ENCODE measurements at places on chromosomes 3 and 15.

GRCh38 chr3:169298247-169298992 is 365.1 kb downstream of the MECOM start:
- no peak for DNase-seq

- DNase-seq, result no peak
These were observed 38.9 kb downstream of the PCSK6 start for GRCh38 chr15:101450403-101451265.

GRCh38 chr3:25376340-25376739 is 51.7 kb upstream of the RARB start:
- DNase-seq, result no peak

DNA sequence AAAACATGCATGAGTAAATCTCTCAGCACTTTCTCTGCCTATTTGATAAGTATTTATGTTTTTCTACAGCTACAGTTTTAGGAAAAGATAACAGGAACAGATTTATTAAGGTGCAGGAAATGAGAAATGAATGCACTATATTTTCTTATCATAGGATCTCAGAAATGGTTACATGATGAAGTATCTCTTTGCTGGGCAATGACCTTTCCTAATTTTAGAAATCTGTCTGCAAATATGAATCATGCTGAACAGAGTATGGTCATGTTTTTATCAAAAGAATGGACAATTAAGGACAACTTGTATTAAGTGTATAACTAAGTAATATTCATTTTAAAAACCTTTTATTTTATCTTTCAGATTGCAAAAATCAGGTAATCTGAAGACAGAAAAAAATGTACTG is 53.8 kb upstream of the SPPL2A start:
- DNase-seq, result no peak

DNA sequence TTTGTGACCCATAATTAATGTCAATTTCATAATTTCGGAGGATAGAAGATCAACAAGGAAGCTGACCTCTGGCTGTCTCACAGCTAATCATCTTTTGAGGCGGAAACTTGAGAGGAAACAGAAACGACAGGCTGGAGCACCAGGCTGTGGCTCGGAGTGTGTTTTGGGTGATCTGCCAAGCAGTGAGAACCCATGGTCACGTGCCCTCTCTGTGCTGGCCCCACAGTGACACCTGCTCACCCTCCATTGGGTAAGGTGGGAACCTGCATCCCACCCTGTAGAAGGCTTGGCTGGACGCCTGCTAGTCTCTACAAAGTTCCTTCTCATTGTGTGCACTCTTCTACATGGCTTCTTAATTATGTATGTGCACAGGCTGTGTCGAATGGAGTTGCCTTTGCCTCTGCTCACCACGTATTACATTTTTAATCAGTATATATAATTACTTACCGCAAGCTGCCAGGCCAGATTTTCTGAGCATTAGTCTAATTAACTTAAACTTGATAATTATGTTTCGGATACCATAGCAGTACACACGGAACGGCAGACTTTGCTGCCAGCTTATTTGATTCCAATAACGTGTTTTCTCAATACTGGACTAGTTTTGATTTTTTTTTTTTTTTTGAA is 719.4 kb upstream of the CFAP20DC start:
- no peak for DNase-seq

DNA sequence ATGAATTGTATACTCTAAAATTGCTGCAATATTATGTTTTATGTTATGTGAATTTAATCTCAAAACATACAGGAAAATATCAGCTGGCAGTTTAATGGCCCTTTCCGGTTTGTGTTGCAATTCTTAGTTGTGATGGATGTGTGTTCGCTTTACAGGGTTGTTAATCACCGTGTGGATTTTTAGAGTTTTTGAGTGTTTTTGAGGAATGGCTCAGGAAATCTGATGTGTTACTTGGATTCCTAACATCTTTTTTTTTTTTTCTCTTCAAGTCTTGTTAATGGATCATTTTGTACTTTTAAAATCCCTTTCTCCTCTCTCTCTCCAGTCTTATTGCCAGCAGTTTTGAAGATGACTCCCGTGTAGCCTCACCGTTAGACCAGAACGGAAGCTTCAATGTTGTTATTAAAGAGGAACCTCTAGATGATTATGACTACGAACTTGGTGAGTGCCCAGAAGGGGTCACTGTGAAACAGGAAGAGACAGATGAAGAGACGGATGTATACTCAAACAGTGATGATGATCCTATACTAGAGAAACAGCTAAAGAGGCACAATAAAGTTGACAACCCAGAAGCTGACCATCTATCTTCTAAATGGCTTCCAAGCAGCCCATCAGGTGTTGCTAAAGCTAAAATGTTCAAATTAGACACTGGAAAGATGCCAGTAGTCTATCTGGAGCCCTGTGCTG is 35.7 kb downstream of the MGA start:
- peak; percentile 71 for DNase-seq

DNA sequence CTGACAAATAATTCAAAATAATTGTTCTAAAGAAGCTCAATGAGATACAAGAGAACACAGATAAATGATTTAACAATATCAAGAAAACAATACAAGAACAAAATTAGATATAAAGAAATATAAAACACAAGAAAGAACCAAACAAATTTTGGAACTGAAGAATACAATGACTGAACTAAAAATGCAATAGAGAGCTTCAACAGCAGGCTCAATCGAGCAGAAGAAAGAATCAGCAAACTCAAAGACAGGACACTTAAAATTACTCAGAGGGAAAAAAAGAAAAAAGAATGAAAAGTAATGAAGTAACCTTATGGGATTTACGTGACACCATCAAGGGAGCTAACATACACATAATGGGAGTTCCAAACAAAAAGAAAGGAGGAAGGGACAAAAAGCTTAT is 32.1 kb downstream of the CCDC54 start:
- no peak for DNase-seq

- DNase-seq, result no peak
These were observed 10.6 kb downstream of the FBN1 start for GRCh38 chr15:48634893-48635292.

GRCh38 chr15:82100111-82100929 is 54.5 kb upstream of the MEX3B start:
- no peak for DNase-seq

- DNase-seq, result no peak
These were observed 16.9 kb downstream of the MME start for GRCh38 chr3:155097009-155097349.

DNA sequence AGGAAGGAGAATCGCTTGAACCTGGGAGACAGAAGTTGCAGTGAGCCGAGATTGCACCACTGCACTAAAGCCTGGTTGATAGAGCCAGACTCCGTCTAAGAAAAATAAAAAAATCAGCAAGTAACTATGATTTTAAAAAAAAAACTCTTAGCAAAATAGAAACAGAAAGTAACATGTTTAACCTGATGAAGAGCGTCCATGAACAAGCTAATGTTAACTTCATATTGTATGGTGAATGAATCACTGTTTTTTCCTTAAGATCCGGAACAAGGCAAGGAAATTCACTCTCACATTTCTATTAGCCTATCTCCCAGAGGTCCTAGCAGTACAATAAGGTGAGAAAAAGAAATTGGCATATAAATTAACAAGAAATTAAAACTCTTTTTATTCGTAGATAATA is 69.0 kb downstream of the RFX7 start:
- no peak for DNase-seq

- no peak for DNase-seq
These were observed 169.3 kb upstream of the TPM1 start for GRCh38 chr15:62873203-62873602.

- DNase-seq, result no peak
These were observed 88.2 kb upstream of the FLNB start for GRCh38 chr3:57919987-57920386.

GRCh38 chr3:175039875-175040274 is 180.7 kb downstream of the NAALADL2 start:
- DNase-seq, result no peak

DNA sequence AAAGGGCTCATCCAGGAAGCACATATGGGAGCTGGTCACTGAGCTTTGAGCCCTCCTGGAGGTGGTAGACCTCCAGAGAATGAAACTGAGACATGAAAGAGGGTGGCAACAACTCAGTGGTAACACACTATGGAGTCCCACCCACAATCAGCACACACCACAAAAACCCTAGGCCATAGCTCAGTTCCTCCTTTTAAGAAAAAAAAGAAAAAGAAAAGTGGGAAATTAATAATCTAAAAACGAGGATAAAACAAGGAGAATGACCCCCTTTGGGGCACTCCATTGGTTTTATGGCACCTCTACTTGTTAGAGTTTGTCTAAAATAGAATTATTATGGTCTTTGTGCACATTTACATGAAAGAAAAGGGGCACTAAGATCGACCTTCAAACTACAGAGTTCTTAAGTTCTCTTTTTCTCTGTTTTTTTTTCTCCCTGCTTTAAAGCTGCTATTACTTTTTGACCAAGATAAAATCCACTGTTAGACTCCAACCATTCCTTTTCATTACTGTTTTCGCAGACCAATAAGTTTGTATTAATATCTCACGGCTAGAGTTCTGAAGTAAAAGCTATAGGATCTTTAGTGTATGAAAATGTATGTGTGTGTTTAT is 40.2 kb upstream of the ZBTB20 start:
- DNase-seq, result no peak

GRCh38 chr15:23773093-23773492 is 86.0 kb upstream of the NDN start:
- DNase-seq, result no peak

DNA sequence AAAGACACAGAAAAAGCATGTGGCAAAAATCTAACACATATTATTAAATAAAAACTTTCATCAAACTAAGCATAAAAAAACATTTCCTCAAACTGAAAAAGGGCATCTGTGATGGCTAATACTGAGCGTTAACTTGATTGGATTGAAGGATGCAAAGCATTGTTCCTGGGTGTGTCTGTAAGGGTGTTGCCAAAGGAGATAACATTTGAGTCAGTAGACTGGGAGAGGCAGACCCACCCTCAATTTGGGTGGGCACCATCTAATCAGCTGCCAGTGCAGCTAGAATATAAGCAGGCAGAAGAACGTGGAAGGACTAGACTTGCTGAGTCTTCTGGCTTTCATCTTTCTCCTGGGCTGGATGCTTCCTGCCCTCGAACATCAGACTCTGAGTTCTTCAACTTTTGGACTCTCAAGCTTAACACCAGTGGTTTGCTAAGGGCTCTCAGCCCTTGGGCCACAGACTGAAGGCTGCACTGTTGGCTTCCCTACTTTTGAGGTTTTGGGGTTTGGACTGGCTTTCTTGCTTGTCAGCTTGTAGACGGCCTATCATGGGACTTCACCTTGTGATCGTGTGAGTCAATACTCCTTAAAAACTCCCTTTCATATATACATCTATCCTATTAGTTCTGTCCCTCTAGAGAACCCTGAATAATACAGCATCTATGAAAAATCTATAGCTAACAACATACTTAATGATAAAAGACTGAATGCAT is 45.4 kb downstream of the DAZL start:
- DNase-seq, result peak; percentile 37

GRCh38 chr3:46456118-46456517 is 8.6 kb downstream of the LTF start:
- no peak for DNase-seq

GRCh38 chr3:116849261-116849688 is 139.7 kb downstream of the TUSC7 start:
- no peak for DNase-seq

DNA sequence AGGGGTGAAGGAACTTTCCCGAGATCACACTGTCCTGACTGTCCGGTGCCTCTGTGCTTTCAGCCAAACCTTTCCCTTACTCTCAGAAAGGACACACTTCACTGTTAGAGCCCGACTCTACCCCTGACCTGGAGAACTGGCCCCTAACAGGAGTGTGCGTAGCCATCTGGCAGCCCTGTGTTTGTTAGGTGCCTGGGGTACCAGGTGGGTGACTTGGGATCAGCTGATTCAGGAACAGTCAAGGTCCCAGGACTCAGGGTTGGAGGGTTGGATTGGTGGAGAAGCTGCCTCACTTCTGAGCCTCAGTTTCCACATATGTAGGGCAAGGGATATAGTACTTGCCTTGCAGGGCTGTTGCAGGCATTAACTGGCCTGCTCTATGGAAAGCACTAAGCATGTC is 98.3 kb upstream of the SLC6A11 start:
- no peak for DNase-seq

GRCh38 chr3:170350515-170351413 is 6.8 kb upstream of the SKIL start:
- no peak for DNase-seq

GRCh38 chr15:89429023-89429422 is 67.4 kb downstream of the RHCG start:
- DNase-seq, result peak; percentile 61

DNA sequence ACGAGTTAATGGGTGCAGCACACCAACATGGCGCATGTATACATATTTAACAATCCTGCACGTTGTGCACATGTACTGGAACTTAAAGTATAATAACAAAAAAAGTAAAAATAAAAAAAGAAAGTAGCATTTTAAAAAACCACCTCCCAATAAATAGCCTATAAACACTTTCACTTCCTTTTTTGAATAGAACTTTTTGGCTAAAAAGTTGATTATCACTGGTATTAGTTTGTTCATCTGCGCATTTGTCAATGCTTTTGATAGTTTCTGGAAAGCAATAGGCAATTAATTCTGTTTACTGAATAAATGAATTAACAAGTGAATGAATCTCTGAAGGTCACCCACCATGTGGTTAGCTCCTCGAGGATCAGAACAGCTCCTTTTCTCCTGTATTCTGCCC is 179.9 kb downstream of the SLC9A9 start:
- no peak for DNase-seq

GRCh38 chr3:72413228-72413627 is 435.0 kb downstream of the SHQ1 start:
- DNase-seq, result no peak

DNA sequence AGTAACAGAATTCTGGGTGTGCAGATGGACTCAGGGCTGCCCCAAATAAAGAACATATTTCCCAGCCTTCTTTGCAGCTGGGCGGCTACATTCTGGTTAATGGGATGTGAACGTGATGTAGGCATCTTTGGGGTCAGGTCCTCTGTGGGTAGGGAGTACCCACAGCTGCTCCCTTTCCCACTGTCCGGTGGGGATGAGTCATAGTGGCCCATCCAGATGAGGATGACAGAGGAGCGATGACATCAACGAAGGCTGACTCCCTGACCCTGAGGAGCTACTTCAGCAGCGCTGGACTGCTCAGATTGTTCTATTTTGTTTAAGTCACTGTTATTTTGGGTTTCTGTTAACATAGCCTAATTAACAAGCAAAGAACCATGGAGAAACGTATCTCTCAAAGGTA is 38.0 kb downstream of the SRPRB start:
- DNase-seq, result no peak

DNA sequence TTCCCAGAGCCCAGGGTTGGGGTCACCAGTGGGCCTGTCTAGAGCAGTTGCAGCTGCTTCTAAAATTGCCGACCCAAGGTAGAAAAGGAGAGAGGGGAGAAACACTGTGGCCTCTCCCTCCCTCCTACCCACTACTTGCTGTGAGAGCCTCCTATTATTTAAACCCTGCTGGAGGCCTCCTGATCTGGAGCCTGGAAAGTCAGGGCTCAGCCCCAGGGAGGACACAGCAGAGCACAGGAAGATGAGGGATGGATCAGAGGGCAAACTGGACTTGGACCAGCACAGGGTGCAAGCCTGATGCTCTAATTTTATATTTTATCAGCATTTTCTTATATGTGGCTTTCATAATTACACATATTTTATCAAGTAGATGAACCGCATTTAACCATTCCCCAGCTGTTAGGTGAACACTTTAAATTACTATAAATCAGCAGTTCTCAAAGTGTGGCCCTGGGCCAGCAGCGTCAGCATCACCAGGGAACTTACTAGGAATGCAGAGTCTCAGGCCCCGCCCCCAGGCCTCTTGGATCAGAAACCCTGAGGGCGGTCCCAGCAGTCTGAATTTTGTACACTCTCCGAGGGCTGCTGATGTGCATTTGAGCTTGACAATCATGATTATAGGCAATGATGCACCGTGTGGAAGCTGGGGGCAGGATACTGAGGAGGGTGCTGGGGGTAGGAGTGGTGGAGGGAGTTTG is 26.7 kb downstream of the SMAD3 start:
- DNase-seq, result no peak

GRCh38 chr15:101578443-101578894 is 73.7 kb downstream of the TM2D3 start:
- peak; percentile 31 for DNase-seq
